CD4-positive, alpha-beta T cell treated with Interleukin-17A for 1 hour (primary cell): ENCODE measurements at places on chromosomes 16 and 17.

GRCh38 chr16:86031141-86031678 is 132.2 kb downstream of the IRF8 start:
- no peak for DNase-seq

DNA sequence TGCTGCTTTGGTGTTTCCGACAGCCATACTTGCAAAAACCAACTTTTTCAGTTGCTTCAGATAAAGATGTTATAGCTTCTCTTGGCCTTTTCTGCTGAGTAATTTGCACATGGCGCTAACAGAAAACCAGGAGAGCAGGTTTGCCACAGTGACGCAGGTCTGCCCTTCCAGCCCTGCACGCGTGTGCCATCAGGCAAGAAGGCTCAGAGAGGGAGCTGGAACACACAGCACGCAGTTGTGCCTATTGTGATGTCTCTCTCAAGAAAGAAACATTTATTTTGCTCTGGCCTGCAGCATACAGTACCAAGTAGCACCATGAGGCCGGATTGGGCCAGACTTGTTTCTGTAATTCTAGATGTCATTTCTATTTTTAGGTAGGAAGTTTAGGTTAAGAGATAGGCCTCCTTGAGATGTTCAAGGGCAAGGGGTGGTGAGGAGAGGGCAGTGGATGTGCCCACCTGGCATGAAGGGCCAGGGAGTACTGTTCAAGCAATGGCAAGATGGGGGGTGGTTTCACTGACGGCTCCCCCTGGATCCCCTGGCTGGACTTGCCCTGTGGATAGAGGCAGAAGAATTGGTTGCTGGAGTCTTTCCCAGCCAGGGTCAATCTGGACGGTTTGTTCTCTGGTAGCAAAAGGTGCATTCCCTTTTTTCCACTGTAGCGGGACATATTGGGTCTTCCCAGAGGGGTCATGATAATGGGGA is 1.9 kb downstream of the CBX2 start:
- no peak for DNase-seq

DNA sequence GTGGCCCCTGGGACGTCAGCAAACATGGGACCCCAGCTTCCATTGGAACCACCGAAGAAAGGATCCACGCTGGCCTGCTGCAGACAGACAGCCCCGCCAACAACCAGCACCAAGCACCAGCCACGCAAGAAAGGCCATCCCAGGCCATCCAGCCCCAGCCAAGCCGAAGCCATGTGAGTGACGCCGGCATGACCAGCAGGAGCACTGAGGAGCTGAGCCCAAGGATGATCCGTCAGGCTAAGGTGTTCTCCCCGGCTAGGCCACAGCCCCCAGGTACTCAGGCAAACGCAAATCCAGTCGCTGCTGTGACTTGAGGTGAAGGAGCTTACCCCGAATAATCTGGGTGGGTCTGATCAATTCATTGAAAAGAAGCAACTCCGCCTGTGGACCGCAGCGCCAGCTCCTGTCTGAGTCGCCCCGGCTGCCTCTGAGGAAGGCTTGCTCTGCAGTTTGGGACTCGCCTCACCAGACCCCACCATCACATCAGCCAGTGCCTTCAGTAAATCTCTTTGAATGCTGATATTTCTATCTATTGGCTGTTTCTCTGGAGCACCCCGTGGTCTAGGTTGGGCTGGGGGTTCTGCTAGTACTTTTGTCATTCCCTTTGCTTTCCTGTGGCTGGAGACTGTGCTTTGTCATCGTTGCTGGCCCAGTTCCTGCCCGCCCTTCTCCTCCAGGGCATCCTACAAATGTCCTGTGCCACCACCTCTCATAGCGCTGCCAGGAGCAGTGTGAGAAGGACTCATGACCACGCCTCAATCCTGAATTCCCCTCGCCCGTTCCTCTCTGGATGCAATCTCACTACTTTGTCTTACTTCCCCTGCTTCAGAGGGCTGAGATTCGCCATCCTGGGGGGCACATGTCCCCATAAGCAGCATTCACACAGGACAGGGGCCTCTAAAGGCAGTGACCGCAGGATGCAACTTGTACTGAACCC is 8.1 kb upstream of the CBX2 start:
- DNase-seq, result no peak

DNA sequence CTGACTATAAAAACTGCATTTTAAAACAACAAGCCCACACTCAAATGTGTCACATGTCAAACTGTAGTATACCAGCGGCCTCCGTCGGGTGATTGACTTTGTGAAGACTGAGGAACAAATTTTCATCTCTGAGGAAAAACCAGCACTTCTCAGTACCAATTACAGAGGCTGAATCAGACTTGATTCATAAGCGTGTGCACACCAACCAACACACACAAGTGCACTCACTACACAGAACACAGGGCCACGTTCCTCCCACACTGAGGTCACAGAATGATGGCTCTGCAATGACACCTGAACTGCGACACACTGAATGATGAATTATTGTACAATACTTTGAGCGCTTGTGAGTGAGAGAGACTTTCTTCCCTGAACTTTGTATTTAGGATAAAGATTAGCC is 29.6 kb downstream of the XPO6 start:
- DNase-seq, result no peak

DNA sequence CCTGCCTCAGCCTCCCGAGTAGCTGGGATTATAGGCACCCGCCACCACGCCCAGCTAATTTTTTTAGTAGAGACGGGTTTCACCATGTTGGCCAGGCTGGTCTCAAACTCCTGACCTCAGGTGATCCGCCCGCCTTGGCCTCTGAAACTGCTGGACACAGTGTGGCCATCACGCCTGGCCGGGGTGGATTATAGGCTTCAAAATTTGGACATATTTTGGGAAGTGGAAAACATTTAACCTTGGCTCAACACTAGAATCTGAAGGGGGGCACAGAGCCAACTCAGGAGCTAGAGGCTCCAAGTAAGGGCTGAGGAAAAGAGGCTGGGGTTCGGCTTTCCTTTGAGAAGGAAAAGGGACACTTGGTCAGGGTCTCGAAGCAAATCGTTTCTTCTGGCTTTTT is 2.2 kb upstream of the CDK5R1 start:
- no peak for DNase-seq

GRCh38 chr16:11667221-11667823 is 933 bp upstream of the SNN start:
- no peak for DNase-seq

DNA sequence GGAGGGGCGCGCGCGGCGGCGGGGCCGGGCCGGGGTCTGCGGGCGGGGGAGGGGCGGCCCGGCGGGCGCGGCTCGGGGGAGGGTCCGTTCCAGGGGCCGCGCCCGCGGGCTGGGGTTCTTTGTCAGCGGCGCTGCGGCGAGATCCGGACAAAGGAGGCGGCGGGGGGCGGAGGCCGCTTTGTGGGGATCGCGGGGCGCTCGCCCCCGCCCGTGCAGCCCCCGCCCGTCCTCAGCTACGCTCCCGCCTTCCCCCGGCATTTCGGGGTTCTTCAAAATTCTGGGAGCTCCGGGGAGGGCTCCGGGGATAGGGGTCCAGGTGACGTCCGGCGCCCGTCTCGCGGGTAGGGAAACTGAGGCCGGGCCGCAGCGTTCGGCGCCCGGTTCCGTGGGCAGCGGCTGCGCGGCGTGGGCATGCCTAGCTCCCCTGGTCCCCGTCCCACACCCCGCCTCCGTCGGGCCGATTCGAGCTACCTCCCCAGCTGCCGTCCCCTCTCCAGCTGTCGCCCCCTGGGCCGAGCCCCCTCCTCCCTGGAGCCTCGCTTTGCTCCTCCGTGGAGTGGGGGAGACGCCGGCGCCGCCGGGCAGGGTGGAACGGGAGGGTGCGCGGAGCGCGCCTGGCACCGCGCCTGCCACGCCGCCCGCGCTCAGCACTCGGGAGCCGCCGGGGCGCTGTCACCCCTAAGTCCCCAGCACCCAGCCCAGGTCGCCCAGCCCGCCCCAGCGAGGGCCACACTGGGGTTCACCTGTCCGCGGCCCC is 546 bp downstream of the SNN start:
- DNase-seq, result no peak

- DNase-seq, result peak; percentile 73
These were observed 28.6 kb upstream of the NUDT16L1 start for GRCh38 chr16:4664538-4665418.

DNA sequence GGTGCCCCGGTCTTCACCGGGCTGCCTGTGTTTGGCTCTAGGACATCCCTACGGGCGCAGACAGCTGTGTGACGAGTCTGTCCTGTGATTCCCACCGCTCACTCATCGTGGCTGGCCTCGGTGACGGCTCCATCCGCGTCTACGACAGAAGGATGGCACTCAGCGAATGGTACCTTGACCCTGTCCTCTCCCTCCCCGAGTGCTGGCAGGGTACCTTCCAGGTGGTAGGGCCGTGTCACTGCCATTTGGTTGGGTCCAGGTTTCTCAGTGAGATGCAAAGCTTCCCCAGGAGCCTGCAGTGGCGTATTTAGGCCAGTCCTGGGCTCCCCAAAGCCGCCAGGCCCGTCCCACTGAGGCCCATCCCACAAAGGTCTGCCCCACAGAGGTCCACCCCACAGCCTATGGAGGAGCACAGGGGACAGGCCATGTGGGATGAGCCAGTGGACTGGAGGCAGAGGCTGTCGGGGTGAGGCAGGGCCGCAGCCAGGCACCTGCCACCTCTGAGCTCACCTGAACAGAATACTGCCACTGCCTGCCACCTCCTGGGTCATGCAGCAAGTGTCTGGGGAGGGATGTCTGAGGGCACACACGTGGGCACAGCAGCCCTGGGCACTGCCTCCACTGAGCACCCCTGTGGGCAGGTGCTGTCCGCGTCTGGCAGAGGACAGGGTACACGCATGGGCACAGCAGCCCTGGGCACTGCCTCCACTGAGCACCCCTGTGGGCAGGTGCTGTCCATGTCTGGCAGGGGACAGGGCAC is 31.4 kb upstream of the CHMP6 start:
- no peak for DNase-seq

DNA sequence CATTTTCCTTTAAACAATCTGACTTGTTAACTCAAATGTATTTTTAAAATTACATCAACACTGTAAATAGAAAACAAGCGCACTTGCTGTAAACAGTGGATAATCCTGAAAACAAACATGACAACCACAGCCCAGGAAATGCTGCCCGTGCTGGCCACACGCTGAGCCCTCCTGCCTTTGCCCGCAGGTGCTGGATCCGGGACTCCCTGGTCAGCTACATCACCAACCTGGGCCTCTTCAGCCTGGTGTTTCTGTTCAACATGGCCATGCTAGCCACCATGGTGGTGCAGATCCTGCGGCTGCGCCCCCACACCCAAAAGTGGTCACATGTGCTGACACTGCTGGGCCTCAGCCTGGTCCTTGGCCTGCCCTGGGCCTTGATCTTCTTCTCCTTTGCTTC is 6.6 kb upstream of the ADGRG3 start:
- no peak for DNase-seq

DNA sequence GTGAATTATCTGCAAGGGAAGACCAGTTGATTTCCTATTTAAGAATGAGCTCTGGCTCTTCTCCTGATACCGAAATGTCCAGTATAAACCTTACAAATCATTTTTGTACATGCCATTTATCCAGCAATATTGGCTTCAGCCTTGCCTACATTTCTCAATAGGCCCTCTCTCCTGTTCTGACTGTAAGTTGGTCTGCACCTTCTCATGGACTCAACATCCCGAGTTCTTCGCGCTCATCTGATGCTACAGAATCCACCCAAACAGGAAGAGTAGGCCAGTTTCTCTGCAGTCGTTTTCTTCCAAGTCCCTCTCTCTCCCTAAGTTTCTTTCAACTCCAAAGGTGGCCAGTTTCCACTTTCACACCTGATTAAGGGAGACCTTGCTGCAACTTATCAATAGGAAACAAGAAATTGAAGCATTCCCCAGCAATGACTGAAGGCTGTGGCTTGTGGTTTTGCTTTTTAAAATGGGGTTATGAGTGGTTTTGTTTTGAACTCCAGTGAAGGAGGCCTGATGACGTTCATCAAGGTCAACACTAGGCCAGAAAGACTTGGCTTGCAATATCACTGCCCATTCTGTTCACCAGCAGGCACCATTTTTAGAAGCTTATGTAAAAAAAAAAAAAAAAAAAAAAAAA is 383.0 kb downstream of the MAF start:
- peak; percentile 49 for DNase-seq
